CD4-positive, alpha-beta T cell treated with Interleukin-6 for 4 hours (primary cell): ENCODE measurements at places on chromosomes 7 and 10.

- no peak for DNase-seq
Observed at GRCh38 chr7:72413886-72414285, 1.7 kb upstream of the CALN1 start.

GRCh38 chr7:65448816-65449504, 75.3 kb downstream of the ZNF92 start:
- DNase-seq: no peak

DNA sequence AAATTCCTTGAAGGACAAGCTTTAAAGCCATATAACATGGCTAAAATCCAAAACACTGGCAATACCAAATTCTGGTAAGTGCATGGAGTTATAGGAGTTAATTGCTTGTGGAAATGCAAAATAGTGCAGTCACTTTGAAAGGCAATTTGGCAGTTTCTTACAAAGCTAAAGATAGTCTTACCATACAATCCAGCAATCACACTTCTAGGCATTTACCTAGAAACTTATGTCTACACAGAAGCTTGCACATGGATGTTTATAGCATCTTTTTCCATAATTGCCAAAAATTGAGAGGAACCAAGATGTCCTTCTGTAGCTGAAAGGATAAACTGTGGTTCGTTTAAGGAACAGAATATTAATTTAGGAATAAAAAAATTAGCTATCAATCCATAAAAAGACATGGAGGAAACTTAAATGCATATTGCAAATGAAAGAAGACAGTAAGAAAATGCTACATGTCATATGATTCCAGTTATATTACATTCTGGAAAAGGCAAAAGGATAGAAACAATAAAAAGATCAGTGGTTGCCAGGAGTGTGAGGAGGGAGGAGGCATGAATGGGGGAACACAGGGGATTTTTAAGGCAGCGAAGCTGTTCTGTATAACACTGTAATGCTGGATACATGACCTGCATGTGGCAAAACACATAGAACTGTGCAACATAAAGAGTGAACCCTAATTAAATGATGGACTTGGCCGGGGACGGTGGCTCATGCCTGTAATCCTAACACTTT, 51.9 kb downstream of the GNAT3 start:
- DNase-seq: no peak

DNA sequence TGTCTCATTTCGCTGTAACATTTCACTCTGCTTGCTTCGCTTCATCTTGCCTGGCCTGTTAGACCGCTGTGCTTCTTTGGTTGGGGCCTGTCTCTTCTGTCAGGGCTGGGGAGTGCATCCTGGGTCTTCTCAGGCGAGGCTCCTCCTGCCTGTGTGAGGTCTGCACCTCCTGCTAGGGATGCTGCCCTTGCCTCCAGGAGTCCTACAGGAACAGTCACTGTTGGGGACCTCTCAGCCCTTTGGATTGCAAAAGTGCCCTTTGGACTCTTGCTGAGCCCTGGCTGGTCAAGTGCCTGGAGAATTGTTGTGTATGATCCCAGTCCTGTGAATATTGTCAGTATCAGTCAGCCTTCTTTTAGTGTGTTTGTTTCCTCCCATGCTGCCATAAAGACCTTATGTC, 84.1 kb downstream of the MDFIC start:
- DNase-seq: no peak

- DNase-seq: no peak
Observed at GRCh38 chr7:747186-747585, 20.1 kb upstream of the PRKAR1B start.
